Peyer's patch (tissue), 4 donors: ENCODE measurements at places on chromosomes 1 and 21.

- DNase-seq = no peak
Measured at GRCh38 chr1:81679942-81680341, 120.8 kb upstream of the ADGRL2 start.

GRCh38 chr1:113021430-113022085, 51.4 kb upstream of the LRIG2 start:
- no peak for DNase-seq

- no peak for DNase-seq
Measured at GRCh38 chr1:227845519-227845918, 30.0 kb downstream of the PRSS38 start.

DNA sequence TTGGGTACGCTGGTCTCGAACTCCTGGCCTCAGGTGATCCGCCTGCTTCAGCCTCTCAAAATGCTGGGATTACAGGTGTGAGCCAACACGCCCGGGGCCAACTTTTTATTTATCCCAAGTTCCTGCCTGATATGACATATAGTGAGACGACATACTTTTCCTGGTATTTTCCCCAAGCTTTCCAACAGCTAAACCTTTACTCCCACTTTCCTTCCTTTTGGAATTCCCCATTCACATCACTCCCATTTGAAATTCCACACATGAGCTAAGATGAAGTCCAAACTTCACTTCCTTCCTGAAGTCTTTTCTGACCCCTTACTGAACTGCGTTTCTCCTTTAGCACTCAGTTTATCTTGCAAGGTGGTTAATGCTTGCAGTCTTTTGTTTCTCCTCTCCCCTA, 64.1 kb downstream of the S1PR1 start:
- no peak for DNase-seq

DNA sequence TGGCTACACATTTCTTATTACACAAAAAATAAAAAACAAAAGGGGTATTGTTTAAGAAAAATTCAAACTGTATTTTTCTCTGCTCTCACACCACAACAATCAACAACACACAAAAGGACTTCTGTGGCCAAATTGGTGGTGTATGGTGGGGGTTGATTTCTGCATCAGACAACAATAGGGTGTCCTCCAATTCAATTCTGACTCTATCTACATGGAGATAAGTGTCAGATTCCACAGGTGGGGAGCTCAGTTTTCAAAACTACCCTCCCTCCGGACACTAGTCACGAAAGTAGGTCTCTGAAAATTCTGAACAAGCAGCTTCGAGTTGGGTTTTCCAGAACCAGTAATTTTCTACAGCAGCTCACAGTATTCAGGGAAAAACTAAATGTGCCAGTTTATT, 744.9 kb upstream of the NCAM2 start:
- DNase-seq = no peak

GRCh38 chr21:35873441-35873840, 186.9 kb downstream of the SETD4 start:
- DNase-seq = no peak
